ENCODE measurements at places on chromosomes 1 and 21.

- no peak for DNase-seq
Measured at GRCh38 chr1:224621813-224622682, 5.9 kb downstream of the CNIH3 start.

DNA sequence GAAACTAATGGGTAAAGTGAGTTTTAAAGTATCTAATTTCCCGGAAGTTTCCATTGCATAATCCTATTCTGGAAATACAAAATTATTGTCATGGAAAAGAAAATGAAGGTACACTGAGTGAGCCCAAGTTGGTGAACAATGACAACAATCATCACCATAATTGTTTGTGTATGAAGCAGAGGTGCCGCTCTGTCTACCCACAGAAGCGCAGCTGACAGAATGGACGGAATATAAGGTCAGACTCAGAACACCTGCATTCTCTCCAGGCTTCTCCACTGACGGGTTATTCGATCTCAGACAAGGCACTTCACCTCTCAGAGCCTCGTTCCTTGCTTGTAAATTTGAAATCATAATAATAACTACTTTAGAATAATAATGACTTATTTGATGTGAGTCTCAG is 99.1 kb upstream of the NGF start:
- DNase-seq = no peak

- no peak for DNase-seq
Measured at GRCh38 chr21:20272791-20273362, 725.3 kb upstream of the NCAM2 start.

DNA sequence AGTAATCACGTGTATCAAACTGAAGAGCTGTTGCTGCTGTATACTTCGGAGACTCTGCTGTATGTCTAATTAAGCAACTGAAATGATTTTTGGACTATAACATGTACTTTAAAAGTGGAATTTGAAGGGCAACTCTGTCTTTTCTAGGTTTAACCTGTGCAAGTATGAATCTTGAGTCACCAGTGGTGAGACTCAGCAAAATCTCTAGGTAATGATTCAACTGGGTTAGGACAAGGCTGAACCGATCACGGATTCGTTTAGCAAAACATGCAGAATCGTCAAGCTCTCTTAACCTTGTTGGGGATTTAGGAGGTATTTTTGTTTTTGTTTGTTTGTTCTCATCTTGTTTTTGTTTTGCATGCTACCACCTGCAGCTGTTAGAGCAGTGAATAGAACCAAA is 149.6 kb downstream of the CYYR1 start:
- DNase-seq = no peak

DNA sequence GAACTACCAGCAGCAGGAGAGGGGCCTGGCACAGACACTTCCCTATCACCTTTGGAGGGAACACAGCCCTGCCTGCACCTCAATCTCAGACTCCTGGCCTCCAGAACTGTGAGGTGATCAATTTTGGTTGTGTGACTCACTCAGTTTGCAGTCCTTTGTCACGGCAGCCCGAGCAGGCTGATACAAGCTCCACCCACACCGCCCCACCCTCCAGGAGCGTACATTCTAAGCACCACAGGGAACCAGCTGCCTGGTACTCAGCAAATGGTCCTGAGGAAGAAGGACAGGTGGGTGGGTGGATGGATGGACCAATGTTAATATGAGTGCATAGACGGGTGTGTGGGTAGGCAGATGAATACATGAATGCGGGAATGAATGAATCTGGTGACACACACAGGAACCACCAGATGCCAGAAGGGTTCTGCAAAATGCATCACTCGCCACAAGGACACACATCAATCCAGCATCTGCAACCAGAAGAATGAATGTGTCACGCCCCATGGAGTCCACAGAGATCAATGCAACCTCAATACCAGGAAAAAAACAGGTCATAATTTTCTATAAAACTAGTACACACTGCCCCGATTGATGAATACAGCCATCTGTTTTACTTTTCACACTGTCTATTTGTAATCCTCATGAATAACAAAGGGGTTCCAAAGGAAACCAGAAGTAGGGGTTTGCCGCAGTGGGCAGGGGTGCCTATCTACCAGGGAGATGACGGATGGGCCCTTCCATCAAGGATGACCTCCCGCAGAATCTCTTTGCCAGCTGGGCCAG is 284.5 kb downstream of the NPHP4 start:
- no peak for DNase-seq

DNA sequence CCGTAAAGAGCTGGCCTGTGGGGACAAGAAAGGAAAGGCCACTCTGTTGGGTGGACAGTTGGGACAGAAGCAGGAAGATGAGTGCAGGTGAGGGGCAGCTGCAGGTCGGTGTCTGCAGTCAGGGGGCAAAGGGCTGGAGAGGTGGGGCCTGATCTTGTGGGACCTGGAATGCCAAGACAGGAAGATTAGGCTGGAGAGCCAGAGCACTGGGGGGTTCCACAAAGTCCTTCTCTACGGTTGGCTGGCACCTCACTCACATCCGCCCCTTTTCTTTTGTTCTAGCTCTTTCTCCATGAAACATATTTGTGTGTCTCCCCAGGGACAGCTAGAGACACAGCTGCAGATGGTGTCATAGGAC is 404.1 kb downstream of the PTPRU start:
- no peak for DNase-seq

DNA sequence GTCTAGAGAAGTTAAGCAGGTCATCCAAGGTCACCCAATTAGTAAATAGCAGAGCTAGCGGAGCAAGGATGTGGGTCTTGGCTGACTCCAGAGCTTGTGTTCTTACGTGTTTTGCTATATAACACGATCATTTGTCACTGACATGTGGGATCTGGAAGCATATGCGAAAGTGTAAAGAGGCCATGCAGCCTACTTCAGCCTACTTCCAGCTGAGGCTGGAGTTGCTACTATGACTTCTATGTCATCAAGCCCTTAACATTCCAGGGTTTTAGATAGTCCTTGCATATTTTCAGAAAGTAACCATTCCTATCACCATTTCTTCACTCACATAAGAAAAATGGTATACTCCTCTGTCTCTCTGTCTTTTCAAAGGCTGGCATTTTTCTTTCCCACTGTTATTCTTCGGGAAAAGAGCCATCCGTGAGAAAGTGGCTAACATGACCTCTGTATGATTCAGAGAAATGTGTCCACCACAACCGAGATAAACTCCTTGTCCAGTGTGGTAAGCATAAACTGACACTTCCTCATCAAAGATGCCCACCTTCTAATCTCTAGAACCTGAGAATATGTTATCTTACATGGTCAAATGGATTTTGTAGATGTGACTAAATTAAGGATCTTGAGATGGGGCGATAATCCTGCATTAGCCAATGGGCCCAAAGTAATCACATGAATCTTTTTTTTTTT is 24.0 kb upstream of the ABL2 start:
- DNase-seq = no peak

- DNase-seq = peak; percentile 27
Measured at GRCh38 chr1:112358061-112358770, 37.8 kb upstream of the CTTNBP2NL start.

GRCh38 chr1:191427593-191427992 is 730.7 kb upstream of the RGS18 start:
- DNase-seq = no peak

DNA sequence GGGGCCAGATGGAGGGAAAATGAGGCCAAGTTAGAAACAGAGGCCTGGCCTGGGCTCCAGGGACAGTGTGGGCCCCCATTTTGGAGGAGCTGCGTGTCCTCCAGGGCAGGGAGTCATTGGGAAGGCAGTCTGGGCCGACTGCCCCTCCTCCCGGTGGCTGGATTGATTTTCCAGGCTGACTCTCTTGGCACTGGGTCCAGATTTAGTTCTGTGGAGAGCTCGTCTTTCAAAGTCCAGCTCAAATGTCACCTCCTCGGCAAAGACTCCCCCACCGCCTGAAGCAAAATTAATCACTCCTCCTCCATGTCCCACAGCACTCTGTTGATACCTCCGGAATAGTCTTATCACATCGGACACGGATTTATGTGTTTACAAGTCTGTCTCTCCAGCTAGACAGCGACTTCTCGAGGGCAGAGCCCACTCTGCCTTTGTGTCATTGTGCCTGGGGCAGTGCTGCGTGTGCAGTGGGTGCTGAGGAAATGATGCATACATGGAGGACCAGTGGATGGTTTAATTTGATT is 175.1 kb downstream of the CAMTA1 start:
- no peak for DNase-seq

DNA sequence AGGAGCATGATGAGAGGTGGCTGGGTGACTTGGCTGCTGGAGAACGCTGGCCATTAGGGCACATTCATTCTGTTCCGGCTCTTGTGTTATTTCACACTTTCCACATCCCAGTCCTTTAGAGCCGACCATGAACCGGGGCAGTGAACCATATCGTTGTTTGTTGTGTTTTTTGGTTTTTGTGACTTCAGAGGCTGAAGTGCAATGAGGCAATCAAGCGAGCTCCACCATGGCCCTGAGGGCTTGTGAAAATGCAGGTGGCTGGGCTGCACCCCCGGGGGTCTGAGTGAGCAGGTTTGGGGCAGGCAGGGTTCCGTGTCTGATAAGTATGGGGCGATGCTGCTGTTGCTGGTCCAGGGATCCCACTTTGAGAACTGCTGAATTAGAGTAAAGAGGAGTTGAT is 23.7 kb downstream of the ABCG1 start:
- no peak for DNase-seq

DNA sequence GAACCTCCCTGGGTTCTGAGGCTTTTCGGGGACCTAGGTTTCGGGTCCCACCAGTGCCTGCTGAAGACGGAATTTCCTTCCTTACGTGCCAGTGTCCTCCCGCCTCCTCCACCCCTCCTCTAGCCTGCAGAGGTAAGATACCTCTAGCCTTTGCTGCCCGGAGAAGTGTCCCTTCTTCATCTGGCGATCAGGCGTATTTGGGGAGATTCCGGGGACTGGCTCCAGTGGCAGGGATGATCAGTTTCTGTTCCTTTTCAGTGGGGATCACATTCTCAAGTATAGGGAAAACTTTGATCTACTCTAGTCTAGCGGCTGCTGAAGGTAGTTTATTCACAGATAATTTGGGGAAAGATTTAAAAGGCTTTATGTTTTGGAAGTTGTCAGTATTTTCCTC is 674 bp downstream of the CEP350 start:
- no peak for DNase-seq

GRCh38 chr1:108817016-108817415 is 39.9 kb downstream of the AKNAD1 start:
- DNase-seq = peak; percentile 54

- DNase-seq = no peak
Measured at GRCh38 chr21:21955204-21955603, 957.0 kb downstream of the NCAM2 start.

DNA sequence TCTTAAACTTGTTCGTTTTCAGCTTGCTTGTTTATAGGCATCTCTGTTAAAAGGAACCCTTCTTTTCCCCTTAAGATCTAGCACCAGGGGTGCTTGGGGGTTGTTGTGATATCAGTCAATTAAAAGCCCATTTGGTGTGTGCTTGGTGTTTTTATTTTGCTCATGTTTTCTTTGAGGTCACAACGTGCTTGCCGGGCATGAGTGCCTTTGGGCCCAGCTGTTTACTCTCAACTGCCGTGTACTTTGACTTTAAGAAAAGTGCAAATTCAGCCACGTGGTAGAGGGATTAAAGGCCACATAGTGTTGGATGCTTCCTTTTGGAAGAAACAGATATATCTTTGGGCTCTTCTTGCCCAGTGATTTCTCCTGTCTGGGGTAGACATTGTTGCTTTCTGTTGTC is 10.5 kb downstream of the ARID1A start:
- no peak for DNase-seq

DNA sequence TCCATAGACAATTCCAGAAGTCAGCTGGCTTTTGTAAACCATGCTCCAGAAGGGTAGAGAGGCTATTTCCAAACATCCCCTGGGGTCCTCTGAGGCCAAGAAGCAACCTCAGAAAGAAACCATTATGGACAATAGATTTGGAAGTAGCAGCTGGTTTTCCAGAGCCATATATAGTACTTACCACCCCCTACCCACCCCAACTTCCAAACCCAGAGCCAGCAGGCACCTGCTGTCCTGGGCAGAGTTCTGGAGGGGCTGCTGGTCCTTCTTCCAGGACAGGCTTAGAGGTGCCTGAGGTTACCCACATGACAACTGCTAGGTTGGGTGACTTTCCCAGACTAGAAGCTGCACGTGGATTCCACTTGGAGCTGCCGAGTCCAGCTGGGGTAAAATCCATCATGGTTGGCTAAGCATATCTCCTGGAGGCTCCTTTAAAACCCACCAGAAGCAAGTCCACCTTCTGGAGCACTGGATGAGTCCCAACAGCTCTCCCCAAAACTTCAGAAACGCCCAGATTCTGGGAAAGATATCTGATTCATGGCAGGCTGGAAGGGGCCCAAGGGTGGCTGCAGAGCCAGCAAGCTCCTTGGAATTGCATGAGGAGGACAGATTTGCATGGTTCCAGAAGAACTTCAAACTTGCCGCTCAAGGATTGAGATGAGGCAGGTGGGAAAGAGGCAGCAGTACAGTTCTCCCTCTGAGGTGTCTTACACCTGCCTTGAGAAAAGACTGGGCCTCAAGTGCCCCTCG is 5.8 kb downstream of the MYCL start:
- no peak for DNase-seq

DNA sequence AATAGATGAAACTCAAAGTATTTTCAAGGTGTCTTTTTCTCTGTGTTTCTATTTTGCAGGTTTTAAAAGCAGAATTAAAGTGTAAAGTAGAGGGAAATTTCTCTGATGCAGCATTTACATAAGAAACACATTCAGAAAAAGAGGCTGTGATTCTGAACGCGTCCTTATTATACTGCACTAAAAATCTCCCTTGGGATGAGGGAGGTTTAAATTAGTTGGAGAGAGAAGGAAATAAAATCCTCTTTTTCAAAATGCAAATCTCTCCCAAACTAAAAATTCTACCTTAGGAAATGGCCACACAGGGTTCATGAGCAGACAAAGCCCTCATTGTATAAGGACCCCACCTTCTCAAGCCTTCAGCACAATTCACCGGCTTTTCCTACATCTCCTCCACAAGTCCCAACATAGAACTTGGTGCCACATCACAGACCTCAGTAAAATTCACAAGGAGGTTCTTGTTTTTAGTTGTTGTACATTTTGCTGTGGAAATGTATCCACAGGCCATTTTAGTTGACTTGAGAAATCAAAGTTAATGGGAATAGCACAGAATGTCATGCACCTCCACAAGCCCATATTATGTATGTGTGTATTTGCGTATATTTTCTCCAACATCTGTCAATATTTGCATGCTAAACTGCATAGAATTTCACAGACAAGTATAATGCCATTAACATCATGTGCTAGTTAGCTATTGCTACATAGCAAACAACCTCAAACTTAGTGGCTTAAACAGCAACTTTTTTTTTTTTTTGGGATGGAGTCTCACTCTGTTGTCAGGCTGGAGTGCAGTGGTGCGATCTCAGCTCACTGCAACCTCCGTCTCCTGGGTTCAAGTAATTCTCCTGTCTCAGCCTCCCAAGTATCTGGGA is 59.8 kb downstream of the MAB21L3 start:
- no peak for DNase-seq

DNA sequence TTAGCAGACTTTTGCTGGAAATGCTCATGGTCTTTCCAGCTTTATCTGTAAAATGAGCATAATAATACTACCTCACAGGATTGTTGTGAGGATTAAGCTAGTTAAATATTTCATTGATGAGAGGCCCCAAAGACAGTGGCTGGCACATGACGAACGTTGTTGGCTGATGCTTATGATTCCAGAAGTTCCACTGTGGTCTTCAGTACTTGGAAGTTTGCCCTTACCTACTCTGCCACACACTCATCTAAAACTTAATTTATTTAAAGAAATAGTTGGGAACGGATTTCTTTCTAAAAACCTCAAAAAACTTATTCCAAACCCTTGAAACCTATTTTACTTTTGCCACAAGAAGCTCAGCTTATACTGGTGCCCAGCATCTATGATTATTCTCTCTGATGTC is 170.7 kb downstream of the DHRS3 start:
- DNase-seq = peak; percentile 49

- DNase-seq = no peak
Measured at GRCh38 chr21:17699524-17700189, 87.0 kb upstream of the BTG3 start.
